ENCODE measurements at places on chromosomes 6 and 20.

DNA sequence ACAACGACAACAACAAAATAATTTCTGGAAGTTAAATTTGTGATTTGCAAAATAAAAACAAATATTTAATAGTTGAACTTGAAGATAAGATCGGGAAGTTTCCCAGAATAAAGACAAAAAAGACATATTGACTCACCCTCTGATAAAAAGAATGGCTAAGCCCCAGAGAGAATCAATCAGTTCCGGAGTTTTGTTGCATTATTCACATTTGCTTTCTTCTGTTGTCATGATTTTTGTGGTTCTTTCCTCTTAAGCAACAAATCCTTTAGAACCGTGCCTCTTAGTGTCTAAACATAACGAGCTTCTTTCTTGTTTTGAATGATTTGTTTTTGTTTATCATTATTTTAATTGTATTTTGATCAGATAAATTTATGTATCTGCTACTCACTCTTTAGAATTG, 337.7 kb upstream of the PRND start:
- DNase-seq: no peak

- no peak for DNase-seq
These were observed 27.8 kb downstream of the ASIP start for GRCh38 chr20:34268851-34269636.

DNA sequence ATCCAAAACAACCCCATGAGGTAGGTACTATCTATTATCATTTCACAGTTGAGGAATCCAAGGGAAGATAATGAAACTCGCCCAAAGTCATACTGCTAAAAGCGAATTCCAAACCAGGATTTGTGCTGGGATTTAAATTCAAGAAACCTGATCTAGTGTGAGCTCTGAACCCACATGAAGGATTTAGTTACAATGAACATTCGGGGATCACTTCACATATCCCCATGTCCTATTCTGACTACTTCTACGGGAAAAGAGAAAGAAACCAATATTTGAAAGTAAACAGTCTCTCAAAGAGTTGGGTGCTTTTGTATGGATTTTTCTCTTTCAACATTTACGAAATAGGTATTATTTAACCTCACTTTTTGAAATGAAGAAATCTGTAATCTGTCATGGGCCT, 12.9 kb downstream of the RANBP9 start:
- DNase-seq: no peak

DNA sequence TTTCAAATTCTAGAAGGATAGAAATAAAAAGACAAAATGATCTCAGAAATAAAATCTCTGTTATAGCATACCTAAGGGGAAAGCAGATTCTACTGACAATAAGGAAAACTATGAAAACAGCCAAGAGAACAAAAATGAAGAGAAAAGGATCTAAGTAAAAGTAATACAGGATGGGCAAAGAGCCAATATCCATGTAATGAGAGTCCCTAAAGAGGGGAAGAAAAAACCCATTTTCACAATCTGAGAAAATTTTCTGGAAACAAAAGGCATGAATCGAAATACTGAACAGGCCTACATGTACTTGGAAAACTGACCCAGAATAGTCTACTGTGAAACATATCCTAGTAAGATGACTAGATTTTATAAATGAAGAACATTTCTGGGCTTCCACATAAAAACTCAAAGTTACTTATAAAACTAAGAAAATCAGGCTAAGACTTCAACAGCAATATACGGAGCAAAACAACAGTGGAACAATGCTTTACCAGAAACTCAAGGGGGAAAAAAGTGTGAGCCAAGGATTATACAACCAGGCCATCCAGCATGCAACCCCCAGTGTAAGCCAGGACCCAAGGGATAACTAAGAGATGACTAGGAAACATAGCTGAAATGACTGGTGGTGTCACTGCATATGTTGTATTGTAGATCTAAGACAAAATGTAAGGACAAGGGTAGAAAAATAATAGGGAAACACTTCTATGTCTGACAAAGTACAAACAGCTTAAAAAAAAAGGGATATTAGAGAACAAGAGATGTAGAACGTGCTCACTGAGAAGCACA, 10.2 kb downstream of the NAPB start:
- no peak for DNase-seq

All from NCI-H2029 (cell line).